ENCODE measurements at places on chromosomes 3 and 15.

DNA sequence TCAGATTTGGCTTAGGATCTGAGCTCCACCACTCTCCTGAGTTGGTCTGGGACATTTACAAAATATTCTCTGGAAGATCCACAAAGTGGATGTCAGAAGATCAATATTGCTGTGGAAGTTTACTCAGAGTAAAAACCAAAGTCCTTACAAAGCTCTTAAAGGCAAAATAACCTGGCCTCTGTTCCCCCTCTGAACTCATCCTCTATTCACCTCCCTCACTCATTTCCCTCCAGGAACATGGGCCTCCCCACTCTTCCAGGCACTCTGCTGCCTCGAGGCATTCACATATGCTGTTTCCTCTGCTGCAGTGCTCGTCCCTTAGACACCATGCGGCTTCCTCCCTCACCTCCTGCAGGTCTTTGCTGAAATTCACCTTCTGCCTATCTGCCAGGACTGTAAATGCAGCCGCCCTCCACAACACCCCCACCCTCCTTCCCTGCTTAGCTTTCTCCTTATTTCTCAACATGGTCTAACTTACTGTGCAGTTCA, 19.1 kb upstream of the CCDC174 start:
- peak; percentile 28 for DNase-seq

DNA sequence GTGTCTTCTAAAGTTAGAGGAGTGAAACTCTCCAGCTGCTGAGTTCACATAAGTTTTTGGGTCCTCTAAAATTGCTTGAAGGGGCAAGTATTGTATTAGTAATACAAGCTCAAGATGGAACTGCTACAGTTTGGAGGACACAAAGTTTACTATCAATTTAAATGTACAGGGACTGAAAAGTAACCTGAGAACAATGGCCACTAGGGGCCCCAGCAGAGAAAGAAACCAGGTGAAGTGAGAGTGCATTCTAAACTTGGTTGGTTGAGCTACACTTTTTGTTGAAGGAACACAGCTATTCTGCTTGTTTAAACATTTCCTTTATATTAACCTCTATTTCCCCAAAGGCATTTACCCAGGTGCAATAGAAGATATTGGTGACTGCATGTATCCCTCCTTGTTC, 755.5 kb downstream of the GBE1 start:
- no peak for DNase-seq

- no peak for DNase-seq
Measured at GRCh38 chr3:71240034-71240433, 343.5 kb downstream of the FOXP1 start.

GRCh38 chr3:170564664-170565063, 21.2 kb downstream of the SLC7A14 start:
- DNase-seq: no peak

DNA sequence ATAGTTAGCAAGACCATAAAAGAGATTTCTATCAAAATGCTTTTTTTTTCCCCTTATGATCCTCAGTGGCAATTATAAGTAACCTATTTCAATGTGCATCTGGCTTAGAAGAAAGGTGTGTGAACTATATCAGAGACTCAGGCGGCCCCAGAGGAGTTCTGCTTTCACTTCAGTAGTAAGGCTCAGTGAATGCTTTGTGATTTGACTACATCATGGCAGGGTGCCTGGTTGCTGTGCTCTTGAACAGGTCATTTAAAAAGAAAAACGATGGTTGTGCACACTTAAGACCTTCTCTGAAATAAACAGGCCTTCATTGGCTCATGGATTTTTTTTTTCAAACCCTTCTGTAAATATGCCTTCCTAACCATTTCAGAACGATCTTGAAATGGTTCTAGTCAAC, 400.4 kb upstream of the RARB start:
- no peak for DNase-seq

GRCh38 chr15:90087454-90088154, 14.7 kb downstream of the IDH2 start:
- no peak for DNase-seq

- DNase-seq: no peak
Measured at GRCh38 chr3:150308037-150308319, 100.1 kb upstream of the TSC22D2 start.
